Cortex of kidney (tissue), 1 donor: ENCODE measurements at places on chromosomes 4 and X.

DNA sequence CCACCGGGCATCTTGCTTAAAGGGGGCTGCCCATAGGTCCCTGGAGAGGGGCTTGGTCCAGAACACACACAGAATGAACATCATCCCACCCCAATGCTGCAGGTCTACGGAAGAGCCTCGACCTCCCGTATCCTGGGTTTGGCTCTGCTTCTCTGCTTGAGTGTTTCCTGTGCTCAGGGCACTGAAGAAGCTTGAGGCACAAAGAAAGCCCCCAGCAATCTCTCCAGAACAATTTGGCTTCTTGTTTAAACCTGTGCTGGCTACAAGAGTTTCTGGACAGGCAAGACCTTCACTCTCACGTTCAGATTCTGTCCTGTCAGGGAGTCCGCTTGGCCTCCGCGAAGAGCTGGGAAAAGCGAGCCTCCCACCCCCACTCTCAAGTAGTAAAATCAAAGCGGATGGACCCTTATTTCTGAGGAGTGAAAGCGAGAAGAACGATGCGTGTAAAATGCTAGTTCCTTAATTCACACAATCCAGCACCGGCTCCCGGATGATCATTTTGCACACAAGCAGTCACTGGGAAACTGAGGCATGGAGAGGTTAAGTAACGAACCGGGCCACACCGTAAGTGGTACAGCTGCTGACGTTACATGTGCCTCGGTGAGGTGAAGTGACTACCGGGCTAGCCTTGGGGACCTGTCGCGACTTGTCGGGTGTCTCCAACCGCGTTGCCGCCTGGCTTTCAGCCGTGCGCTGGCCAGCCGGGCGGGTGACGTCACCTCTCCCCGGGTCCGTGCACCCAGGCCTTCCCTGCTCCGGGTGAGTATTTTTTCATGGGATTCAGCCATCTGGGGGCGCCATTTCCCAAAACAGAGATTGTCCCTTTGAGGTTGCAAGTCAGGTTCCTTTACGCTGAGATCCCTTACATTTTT lies 3.1 kb upstream of the SFRP2 start:
- DNase-seq: no peak

GRCh38 chrX:140343226-140343868 lies 161.5 kb downstream of the SOX3 start:
- no peak for DNase-seq

GRCh38 chrX:18825375-18825774 lies 117.9 kb downstream of the PPEF1 start:
- DNase-seq: no peak

DNA sequence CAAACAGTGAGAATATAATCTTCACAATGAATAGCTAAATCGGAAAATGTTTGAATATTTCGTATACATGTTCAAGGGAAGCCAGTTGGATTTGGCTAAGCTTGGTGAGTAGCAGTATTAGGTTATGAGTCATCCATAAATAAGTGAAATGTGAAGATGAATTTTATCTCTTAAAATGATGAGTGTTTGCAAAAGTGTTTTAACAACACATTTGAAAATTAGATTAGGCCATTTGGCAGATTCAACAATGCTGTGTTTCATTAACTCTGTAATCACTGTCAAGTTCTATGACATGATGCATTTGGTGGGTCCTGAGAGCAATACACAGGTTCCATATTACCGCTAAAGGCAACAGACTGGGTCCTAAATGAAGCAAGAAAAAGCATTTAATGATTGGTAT lies 301.9 kb upstream of the PRPS2 start:
- DNase-seq: no peak

DNA sequence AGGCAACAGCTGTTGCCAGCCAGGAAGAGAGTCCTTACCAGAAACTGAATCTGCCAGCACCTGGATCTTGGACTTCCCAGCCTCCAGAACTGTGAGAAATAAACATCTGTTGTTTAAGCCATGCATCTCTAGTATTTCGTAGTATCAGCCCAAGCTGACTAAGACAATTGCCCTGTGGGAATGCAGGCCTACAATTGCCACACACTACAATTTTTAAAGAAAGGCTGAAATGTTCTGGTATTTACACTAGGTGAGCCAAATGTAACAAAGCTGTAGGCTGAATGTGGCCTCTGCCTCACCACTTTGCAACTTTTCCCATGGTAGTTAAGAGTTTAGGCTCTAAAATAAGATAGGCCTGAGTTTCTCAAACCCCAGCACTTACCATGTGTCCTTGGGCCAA lies 59.1 kb downstream of the SPATA18 start:
- DNase-seq: no peak

- DNase-seq: no peak
Measured at GRCh38 chrX:72081605-72082320, 50.0 kb downstream of the RTL5 start.
